ENCODE measurements at places on chromosomes 2 and 18. TPM values are rescaled to one million over a fixed set of nuclear protein-coding genes. Genes with fewer than 3 reads are reported as not detected.

VWA3B gene
- polyA plus RNA-seq: 0.25 TPM

PPP4R3B gene
- 80.3 TPM for polyA plus RNA-seq

SEC11C gene
- 68.4 TPM for polyA plus RNA-seq

WNT10A gene
- 1.1 TPM for polyA plus RNA-seq

HMSD gene
- polyA plus RNA-seq: 2.2 TPM

GRCh38 chr2:1967242-1968208 lies 223.2 kb upstream of the PXDN start:
- peak; percentile 44 for DNase-seq

- no peak for DNase-seq
Observed at GRCh38 chr18:32688821-32689220, 84.0 kb downstream of the KLHL14 start.

DNA sequence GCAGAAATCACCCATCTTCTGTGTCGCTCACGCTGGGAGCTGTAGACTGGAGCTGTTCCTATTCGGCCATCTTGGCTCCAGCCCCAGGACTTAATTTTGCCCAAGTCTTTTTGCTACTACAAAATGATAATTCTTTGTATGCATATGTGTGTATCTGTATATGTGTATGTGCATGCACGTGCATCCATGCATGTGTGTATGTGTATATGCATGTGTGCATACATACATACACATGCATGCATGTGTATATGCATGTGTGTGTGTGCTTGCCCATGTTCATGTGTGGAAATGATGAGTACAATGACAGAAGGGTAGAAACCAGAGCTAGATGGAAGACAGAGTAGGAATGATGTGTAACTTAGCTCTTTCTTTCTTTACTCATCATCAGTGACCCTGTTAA lies 497.9 kb upstream of the SPRED2 start:
- no peak for DNase-seq

DNA sequence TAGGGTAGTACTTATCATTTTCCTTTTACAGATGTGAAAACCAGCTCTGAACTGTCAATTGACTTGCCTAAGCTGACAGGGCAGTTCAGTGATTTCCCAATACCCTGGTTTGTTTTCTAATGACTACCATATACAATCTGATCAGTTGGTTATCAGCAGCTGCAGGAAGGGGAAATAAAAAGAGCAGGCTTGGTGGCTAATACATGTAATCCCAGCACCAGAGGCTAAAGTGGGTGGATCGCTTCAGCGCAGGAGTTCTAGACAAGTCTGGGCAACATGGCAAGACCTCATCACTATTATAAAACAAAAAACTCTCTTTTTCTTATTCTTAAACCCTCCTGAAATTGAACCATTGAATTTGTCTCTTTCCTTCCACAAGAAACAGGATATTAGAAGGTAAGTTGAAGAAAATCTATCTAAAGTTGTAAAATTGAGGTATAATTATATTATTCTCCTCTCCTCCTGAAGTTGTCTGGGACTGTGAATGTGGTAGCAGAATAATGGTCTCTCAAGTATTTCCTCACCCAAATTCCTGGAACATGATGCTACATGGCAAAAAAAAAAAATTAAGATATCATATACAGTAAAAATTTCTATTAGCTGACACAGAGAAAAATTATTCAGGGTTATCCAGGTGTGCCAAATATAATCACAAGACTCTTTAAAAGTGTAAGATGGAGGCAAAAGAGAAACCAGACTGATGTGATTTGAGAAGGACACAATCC lies 1441.6 kb downstream of the SUCLG1 start:
- DNase-seq: no peak

DNA sequence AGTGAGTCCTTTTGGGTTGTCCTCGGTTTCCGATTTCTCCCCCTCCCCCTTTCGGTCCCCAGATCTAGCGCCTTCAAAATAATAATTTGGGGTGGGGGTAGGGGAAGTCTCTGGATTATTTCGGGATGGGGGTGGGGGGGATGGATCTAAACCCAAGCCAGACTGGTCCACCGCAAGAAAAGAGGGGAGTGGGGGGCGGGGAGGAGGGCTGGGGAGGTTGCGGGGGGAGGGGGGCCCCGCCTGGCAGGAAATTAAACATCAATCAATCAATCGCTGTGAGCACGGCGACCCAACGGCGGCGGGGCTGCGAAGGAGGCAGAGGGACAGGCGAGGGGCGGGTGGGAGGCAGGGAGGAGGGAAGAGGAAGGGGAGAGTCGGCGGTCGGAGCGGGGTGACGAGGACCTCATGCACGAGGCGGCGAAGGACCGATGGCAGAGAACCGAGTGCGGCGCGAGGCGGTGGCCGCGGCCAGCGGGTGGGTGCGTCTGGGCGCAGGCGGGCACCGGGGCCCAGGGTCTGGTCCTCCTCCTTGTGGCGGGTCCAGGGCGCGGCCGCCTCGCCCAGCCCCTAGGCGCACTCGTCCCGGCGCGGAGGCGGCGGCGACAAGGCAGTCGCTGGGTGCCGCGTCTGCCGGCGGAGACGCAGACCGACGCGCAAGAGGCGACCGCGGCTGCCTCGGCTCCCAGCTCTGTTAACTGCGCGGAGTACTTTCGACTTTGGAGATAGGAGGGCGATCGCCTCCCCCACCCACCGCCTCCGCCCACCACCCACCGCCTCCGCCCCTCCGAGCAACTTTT lies 468 bp upstream of the SATB2 start:
- no peak for DNase-seq

- no peak for DNase-seq
Observed at GRCh38 chr2:45637440-45637839, 14.0 kb upstream of the PRKCE start.

DNA sequence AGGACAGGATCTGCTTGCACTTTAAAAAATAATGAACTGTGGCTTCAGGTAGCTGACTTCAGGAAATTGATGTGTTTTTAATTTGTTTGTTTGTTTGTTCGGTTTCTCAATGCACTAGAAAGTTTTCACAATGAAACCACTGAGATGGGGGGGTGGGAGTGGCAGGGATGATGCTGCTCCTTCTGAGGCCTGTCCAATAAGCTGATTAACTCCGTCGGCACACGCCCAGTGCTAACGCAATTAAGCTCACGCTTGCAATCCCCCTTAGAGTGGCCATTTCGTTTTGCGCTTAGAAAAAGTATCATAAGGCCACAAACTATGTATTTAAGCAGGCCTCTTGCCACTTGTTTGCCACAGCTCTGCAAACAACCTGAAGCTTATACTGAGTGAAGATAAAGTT lies 12.5 kb upstream of the GPR39 start:
- DNase-seq: no peak

DNA sequence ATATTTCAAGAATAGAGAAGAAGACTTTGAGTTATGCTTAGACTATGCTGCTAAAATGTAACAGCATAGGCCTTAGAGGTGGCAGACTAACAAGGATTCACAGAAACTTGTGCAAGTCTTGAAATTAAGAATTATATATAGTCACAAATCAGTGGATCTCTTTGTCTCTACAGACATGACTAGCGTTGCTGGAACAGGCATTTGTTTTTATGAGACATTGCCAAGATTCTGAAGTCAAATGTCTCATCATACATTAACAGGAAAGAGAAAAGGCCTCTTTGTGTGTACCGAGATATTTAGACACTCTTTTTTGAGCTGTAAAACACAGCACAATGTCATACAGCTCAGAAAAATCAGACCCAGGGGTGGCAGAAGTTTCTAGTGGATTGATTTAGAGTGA lies 207.1 kb downstream of the TMX3 start:
- no peak for DNase-seq

- no peak for DNase-seq
Observed at GRCh38 chr2:192775459-192776262, 580.9 kb upstream of the TMEFF2 start.
